Activated CD4-positive, CD25-positive, alpha-beta regulatory T cell treated with anti-CD3 and anti-CD28 coated beads, Interleukin-2, amount 50 U/mL, for 16 hours (primary cell): ENCODE measurements at places on chromosomes 12 and 14.

DNA sequence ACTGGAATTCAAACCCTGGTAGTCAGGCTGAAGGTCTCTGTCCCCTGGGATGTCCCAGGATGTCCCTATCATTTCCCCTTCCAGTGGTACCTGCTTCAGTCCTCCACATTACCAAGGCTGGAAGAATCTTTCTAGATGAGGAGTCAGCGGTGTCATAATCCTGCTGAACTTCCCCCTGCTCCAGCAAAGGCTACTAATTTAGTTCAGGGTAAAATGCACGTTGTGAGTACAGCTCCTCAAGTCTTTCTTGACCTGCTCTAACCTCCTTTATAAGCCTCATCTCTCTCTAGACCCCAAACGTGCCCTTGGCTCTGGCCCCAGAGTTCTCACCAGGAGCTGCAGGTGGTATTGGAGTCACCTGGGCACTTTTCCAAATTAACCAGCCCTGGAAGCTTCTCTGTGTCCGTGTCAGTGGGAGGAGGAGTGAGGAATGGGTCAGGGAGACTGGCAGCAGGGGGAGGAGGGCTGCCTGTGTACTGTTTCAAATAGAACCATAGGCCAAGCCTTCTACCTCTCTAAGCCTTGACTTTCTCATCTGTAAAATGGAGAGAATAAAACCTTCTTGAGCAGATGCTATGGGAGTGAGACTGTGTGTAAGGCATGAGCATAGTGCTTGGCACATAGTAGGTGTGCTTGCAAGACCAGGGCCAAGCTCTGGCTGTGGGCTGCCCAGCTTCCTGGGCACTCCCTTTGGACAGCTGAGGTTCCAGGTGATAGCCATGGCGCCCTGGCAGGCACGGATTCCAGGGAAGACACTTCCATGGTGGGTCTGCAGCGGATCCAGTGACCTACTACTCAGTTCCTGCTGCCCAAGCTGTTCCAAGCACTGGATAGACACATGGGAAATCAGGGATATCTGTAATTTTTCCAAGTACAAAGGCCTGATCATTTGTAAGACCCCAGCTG lies 24.5 kb downstream of the ASB2 start:
- no peak for DNase-seq

- peak; percentile 28 for DNase-seq
Observed at GRCh38 chr12:122980183-122981035, at the start of gene ARL6IP4. Gene ARL6IP4 (plus strand): TSS chr12:122980681. CDS start chr12:122981140, 459 bp downstream.

DNA sequence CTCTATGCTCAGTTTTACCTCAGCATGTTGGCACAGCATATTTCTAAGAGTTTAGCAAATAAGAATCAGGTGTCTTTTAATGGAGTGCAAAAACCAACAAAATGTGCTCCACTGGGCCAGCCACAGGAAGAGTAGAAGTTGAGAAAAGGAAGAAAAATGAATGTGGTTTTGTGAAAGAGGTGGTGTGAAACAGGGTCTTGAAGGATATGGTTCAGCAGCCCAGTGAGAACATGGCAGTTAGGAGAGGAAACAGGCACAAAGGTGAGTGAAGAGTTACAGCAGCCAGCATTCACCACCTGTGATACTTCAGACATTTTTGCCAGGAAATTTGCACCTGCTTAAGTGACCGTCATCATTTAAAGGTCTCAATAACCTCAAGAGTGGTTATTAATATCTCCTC lies 2.4 kb downstream of the STAB2 start:
- DNase-seq: no peak

DNA sequence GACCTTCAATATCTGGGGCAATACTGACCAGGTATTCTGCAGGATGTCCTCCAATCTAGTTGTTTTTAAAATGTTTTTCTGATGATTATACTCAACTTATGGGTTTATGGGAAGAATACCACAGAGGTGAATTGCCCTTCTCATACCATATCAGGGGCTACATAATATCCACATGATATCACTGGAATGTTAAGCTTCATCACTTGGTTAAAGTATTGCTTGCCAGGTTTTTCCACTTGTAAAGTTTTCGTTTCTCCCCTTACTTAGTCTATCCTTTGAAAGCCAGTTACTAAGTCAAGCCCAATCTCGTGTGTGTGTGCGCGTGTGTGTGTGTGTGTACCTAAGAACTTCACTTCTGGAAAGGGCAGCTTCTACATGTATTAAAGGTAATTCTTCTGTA lies 980.9 kb upstream of the FBXO33 start:
- DNase-seq: no peak

DNA sequence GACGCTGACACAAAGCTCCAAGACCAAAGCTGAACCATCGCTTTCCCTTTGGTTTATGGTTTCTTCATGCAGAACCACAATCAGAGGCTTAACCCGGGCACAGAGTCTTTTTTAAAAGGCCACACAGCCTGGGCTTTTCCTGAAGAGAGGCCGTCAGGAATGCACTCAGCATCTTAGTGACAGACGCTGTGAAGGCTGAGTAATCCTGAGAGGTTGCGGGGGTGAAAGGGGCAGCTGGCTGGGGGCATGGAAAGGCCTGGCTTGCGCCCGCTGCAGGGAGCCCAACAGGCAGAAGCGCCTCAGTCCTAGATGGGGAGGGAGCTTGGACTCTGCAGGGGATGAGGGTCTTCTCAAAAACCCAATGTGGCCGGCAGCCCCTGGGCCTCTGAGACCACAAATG lies 13.6 kb downstream of the CTDSP2 start:
- DNase-seq: no peak

DNA sequence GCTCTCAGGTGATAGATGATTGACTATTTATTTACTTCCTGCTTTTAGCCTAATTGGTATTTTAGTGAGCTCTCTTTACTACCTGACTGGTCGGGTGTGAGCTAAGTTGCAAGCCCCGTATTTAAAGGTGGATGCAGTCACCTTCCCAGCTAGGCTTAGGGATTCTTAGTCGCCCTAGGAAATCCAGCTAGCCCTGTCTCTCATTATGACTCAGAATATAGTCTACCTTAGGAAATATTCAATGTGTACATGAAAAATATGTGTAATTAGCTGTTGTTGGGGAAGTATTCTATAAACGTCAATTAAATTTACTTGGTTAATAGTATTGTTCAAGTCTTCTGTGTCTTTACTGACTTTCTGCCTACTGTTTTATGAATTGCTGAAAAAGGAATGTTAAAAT lies 306.9 kb upstream of the DIO2 start:
- DNase-seq: no peak

- DNase-seq: no peak
Observed at GRCh38 chr12:78898416-78898815, 33.8 kb downstream of the SYT1 start.

- DNase-seq: no peak
Observed at GRCh38 chr12:24937553-24938244, 11.2 kb downstream of the BCAT1 start.

GRCh38 chr12:32163596-32163995 lies 56.9 kb downstream of the BICD1 start:
- DNase-seq: no peak

GRCh38 chr12:102874819-102875218 lies 42.2 kb downstream of the PAH start:
- DNase-seq: no peak

- DNase-seq: peak; percentile 44
Observed at GRCh38 chr12:121110211-121110940, 22.3 kb upstream of the P2RX7 start.

- DNase-seq: no peak
Observed at GRCh38 chr12:52246720-52247621, 13.9 kb downstream of the KRT7 start.

- DNase-seq: no peak
Observed at GRCh38 chr14:32654106-32654505, 284.6 kb upstream of the NPAS3 start.

- DNase-seq: no peak
Observed at GRCh38 chr12:49019443-49020324, 1.1 kb upstream of the PRKAG1 start.

DNA sequence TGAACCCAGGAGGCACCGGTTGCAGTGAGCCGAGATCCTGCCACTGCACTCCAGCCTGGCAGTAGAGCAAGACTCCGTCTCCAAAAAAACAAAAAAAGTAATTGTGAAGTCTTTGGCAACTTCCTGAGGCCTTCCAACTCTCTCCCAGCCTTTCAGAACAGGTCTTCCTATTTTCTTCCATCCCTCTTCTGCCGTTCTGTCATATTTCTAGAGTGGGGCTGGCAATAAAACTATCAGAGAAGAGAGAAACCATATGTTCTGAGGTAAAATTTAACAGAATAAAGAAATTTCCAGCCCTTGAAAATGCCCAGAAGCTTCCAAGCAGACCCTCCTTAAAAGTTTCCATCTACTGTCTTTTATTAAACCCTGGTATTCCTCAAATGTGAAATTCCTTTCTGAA lies 100.4 kb downstream of the HMGA2 start:
- no peak for DNase-seq

DNA sequence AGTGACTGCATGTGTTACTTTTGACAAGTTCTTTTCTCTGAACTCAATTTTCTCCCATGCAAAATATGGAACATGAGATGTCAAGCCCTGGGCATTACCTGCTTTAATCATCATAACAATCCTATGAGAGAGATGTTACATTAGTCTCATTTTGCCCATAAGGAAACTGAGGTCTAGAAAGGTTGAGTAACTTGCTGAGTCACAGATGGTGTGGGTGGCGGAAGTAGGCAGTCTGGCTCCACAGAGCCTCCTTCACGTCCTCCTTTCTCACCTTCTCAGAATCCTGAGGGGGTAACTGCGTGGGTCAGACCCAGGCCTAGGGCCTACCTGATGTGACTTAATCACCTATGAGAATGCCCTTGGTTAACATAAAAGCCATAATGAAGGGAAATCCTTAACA lies 50.7 kb downstream of the TMTC1 start:
- DNase-seq: no peak

DNA sequence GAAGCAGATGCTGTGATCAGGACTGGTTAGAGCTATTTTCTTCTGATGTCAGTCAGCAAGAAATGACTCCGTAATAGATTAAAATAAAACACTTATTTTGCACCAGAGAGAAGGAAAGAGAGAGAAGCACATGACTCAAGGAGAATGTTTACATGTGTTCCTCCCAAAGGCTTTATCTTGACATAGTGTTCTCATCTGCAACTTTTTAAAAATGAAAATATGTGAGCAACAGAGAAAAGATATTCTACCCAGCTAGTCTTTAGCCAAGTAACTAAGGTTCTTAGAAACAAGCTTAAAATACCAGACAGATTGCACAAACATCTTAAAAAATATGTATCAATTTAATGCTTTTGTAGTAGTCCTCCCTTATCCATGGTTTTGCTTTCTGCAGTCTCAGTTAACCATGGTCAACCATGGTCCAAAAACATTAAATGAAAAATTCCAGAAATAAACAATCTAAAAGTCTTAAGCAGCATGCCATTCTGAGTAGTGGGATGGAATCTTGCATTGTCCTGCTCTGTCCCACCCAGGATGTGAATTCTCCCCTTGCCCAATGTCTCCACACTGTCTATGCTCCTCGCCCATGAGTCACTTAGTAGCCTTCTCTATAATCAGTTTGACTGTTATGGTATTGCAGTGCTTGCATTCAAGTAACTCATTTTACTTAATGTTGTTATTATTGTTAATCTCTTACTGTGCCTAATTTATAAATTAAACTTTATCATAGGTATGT lies 9.9 kb downstream of the SERPINA10 start:
- no peak for DNase-seq

DNA sequence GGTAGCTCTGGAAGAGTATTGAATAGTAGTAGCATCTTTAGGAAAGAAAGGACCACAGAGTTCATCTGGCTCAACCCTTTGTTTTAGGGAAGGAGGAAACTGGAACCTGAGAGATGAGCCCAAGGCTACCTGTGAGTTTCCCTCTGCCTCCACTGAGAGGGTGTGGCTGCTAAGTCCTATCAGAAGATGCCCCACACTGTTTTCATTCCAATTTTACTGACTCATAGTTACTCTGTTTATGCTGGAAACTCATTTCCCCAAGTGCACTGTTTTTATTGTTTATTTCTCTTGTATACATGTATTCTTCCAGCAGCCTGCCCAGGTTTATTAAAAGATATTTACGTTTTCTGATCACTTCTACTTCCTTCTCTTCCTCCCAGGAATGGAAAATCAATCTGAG lies 127.4 kb upstream of the ARHGAP5 start:
- DNase-seq: no peak

DNA sequence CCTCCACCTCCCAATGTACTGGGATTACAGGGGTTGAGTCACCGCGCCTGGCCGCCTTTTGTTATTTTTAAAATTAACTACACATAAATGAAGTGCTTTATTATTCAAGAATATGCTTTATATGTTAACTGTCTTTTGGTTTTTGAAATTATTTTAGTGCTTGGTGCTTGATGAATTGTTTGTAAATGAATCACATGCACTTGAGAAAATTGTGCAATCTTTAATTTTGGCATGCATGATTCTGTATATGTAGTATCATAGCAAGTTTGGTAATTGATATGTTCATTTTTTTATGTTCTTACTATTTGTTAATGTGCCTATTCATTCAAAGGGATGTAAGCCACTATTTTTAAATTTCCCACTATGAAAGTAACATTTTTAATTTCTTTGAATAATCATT lies 440.9 kb downstream of the NAV3 start:
- no peak for DNase-seq

GRCh38 chr12:69840727-69841126 lies 15.7 kb downstream of the MYRFL start:
- DNase-seq: no peak

GRCh38 chr14:44741431-44741830 lies 220.3 kb downstream of the KLHL28 start:
- DNase-seq: no peak

DNA sequence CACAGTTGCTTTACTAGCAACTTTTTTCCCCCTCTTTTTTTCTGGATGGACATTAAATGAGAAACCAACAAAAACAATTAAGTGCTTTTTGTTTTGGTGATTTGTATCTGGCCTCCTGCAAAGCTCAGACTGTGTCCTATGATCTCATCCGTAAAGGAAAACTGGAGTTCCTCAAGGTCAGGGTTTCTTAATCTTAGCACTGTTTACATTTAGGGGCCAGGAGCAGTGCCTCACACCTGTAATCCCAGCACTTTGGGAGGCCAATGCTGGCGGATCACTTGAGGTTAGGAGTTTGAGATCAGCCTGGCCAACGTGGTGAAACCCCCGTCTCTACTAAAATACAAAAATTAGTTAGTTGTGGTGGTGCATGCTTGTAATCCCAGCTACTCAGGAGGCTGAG lies 28.0 kb downstream of the ENTPD5 start:
- no peak for DNase-seq

- DNase-seq: no peak
Observed at GRCh38 chr12:76713130-76713529, 50.8 kb upstream of the ZDHHC17 start.

GRCh38 chr14:66088656-66089055 lies 397.5 kb upstream of the CCDC196 start:
- DNase-seq: no peak

GRCh38 chr12:123389560-123390351 lies 5.8 kb downstream of the KMT5A start:
- no peak for DNase-seq

- DNase-seq: no peak
Observed at GRCh38 chr14:71418532-71419245, 511.4 kb downstream of the PCNX1 start.

GRCh38 chr12:49805409-49805808 lies 22.8 kb downstream of the NCKAP5L start:
- DNase-seq: no peak

DNA sequence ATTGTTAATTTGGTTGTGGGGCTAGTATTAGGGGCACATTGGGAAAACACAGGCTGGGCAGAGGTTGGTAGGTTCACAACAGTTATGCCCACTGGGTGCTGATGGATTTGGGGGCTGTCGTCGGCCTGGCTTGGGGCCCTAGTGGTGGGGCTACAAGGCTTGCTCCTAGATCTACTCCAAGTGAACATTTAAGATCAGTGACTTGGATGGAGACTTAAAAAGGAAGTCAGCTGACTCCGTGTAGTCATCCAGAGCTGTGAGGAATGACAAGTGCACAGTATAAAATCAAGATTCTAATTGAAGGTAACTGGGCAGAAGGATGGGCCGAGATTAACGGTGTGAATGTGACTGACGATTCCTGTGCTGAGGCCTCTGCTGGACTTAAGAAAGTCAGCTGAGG lies 12.8 kb upstream of the NR4A1 start:
- no peak for DNase-seq
